ENCODE measurements at places on chromosomes 5 and 9.
A peak's percentile ranks its signal among the peaks of the same experiment; 100 is the strongest.

GRCh38 chr9:37575511-37575914 lies 667 bp downstream of the FBXO10 start:
- peak overlapping the region; percentile 80 for H3K4me3 ChIP-seq
- DNase-seq, result no peak
- peaks cover 26% of the 10 kb centered on the region for H3K4me1 ChIP-seq
- peak overlapping the region; percentile 81 for H3K27ac ChIP-seq
- H3K36me3 ChIP-seq, result no peaks in the 10 kb centered on the region
- no peaks in the 10 kb centered on the region for H3K27me3 ChIP-seq

GRCh38 chr5:108523360-108523759 lies 141.5 kb upstream of the FBXL17 start:
- no peak overlapping the region for H3K4me3 ChIP-seq
- H3K27ac ChIP-seq, result no peak overlapping the region
- DNase-seq, result no peak
- no peaks in the 10 kb centered on the region for H3K36me3 ChIP-seq

DNA sequence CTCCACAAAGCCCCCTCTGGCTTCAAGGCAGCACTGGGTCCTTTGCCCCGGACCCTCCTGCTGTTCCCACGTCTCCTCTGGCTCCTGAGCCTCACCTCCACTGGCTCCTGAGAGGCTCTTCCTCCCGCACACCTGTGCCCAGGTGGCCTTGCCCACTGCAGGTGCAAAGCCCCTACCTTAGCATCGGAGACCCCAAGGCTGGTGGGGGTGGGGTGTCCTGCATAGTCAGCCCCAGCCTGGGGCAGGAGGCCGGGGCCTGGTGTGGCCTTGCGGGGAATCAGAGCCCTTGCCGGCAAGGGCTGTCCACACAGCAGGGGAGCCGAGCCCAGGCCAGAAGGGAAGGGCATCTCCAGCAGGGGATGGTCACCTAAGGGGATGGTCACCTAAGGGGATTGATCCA lies 41.3 kb upstream of the CEP72 start:
- H3K4me3 ChIP-seq, result no peak overlapping the region
- no peaks in the 10 kb centered on the region for H3K27me3 ChIP-seq
- DNase-seq, result no peak
- no peak overlapping the region for H3K27ac ChIP-seq

DNA sequence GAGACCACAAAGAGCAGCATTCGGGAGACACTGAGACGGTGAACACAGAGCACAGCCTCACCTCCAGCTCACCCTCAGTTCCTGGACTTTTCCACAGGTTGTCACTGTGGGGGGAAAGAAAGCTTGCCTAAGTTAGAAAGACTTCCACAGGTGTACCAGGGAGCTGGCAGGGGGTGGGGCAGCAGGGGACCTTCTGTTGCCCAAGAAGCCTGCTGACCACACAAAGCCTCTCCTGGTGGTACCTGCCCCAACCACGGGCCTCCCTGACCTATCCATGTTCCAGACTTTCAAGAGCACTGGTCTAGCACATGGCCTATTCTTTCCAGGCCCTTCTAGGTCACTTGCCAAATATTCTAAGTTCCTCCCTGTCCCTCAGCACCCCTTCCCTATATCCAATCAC lies 550.8 kb downstream of the BNC2 start:
- no peak for DNase-seq
- H3K4me1 ChIP-seq, result peaks cover 46% of the 10 kb centered on the region
- H3K27me3 ChIP-seq, result no peaks in the 10 kb centered on the region
- no peak overlapping the region for H3K4me3 ChIP-seq

DNA sequence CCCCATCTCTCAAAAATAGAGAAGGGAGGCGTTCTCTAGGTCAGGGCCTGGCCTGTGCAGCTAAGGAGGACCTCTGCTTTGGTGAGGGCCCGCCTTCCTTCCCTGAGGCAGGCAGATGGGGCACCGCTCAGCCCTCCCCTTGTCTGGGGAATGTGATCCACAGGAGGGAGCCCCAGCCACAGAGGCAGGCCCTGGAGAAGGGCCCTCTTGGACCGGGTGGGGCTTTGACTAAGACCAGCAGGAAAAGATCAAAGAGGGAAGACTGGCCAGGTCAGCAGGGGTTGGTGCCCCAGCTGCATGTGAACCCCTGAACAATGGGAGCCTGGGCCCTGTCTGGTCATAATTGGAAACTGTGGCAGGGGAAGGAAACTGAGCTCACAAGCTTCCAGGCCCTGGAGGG lies 21.9 kb downstream of the PTPA start:
- no peak for DNase-seq
- no peaks in the 10 kb centered on the region for H3K27me3 ChIP-seq
- no peak overlapping the region for H3K4me3 ChIP-seq
